Right forelimb (tissue), 1 donor: ENCODE measurements at places on chromosomes 2 and 18.

DNA sequence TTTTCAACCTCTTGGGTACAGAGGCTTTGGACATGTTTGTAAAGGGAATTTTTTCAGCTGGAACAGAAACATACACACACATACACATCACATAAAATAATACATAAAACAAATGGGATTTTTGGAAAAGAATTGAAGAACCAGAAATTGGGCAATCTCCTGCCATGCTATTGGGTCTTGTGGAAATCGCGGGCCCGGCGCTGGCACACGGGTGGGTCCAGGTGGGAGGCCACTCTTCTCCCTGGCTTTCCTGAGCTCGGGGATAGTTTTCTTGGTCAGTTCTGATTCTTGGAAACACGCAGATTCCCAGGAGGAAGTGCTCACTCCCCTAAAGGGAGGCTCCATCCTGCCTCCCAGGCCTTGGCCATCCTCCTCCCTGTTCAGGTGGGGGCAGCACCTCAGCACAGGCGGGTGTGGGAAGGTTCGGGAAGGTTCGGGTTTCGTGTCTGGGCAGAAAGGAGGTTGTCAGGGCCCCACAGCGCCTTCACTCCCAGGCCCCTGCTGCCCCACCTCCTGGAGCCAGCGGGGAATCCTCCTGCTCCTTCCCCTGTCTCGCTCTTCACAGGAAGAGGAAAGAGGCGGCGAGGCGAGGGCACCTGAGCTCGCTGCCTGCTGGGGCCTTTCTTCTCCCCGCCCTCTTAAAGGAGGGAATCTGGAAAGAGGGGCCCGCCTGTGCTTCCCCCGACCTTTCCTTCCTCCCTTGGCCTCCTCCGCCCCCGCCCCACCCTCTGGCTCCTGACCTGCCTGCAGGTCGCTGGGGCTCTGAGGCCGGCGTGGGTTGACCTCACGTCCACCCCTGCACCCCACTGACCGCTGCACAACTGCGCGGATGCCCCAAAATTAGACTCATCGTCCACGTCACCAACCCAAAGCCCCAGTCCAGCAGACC is 97.8 kb upstream of the PXDN start:
- no peak for DNase-seq

GRCh38 chr2:10145519-10146357 is 23.2 kb downstream of the RRM2 start:
- DNase-seq = peak; percentile 39

GRCh38 chr2:132387126-132387525 is 29.5 kb upstream of the GPR39 start:
- no peak for DNase-seq

- DNase-seq = no peak
These were observed 819.1 kb upstream of the FSHR start for GRCh38 chr2:49973436-49973835.

- no peak for DNase-seq
These were observed 39.4 kb downstream of the PXDN start for GRCh38 chr2:1704631-1705556.

DNA sequence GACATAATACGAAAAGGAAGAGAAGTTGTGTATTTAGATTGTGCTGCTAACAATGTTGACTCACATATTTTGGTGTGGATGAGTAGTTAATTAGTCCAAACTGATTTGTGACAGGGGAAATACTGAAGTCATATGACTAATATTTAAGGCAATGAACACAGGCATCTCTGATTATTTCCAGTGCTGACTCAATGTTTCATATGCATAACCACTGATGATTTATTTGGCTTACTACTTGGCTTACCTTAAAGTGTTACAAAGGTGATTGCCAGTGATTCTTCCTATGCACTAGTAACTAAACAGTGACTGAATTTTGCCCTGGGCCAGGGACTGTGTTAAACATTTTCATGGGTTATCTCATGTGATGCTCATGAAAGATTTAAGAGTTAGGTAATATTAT is 722.6 kb downstream of the METTL4 start:
- DNase-seq = no peak

GRCh38 chr18:38427234-38427633 is 861.6 kb upstream of the CELF4 start:
- no peak for DNase-seq

- DNase-seq = no peak
These were observed 50.6 kb upstream of the STPG4 start for GRCh38 chr2:47205576-47206141.

DNA sequence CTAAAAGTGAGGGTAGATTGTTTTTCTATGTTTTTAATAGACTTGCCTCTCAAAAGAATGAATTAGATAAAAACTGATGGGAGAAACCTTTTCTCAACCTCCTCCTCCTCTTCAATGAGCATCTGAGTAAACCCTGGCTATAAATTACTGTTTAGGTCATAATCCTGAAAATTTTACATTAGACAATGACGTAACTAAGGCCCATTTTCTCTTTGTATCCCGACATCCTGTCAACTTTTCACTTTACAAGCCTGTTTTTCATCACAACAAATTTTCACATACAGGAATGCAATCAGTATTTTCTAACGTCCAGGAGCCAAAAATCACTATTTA is 1.3 kb downstream of the SPIRE1 start:
- no peak for DNase-seq

DNA sequence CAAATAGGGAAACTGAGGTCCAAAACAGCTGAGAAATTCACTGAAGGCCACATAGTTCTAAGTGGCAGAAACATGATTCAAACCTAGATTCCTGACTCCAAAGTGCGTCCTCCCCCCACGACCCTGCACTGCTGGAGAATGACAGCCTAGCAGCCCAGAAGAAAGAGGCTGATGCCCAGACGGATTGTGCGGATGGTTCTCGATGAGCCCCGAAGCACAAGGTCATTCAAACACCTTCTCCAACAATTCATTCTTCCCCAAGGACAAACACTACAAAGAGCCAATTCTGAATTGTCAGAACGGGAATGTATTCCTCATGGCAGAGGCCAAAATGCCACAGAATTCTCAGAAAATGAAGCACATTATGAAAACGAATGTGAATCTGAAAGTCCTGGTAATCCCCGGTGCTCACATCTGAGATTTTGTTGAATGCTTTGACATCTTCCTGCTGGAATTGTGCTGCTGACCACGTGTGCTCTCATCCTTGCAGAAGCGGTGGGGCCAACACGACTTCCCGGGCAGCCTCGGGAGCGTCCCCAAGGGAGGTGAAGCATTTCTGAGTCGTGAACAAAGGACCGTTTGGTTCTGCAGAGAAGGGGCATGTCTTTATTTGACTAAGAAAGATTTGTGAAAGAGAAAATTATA is 337.0 kb downstream of the EIPR1 start:
- DNase-seq = no peak
